Upper lobe of right lung (tissue), 1 donor: ENCODE measurements at places on chromosomes 7 and 10. TPM values are rescaled to one million over a fixed set of nuclear protein-coding genes. Genes with fewer than 3 reads are reported as not detected.

- H3K27me3 ChIP-seq, result no peaks in the 10 kb centered on the region
- no peak overlapping the region for H3K4me3 ChIP-seq
- no peaks in the 10 kb centered on the region for H3K36me3 ChIP-seq
- H3K27ac ChIP-seq, result no peak overlapping the region
- H3K4me1 ChIP-seq, result no peaks in the 10 kb centered on the region
These were observed 431.1 kb upstream of the LRGUK start for GRCh38 chr7:133696056-133696455.

- H3K27me3 ChIP-seq, result no peaks in the 10 kb centered on the region
- H3K4me1 ChIP-seq, result no peaks in the 10 kb centered on the region
- H3K4me3 ChIP-seq, result no peak overlapping the region
- no peaks in the 10 kb centered on the region for H3K36me3 ChIP-seq
- no peak overlapping the region for H3K27ac ChIP-seq
- no peak for DNase-seq
These were observed 292.1 kb downstream of the BBS9 start for GRCh38 chr7:33421429-33421828.

DNA sequence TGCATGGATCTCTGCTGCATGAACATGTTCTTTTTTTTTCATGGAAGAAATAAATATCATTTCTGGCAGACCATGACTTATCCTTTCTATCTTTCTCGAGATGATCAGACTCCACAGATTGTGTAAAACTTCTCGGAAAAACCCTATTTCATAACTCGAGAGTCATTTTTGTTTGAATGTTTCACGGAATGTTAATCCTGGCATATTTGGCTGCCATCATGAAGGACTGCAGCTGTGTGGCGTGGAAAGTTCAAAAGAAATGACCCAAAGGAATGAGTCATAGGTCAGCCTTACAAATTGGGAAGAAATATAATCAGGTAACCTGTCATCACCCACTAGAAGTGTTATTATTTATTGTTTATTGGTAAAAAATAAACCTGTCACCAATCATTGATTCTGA lies 566.8 kb downstream of the SDK1 start:
- H3K4me3 ChIP-seq, result no peak overlapping the region
- DNase-seq, result no peak
- peaks cover 6% of the 10 kb centered on the region for H3K4me1 ChIP-seq
- H3K27me3 ChIP-seq, result no peaks in the 10 kb centered on the region
- no peak overlapping the region for H3K27ac ChIP-seq

RHBDD2 gene
- 68.6 TPM for total RNA-seq

- no peak for DNase-seq
- no peak overlapping the region for H3K4me3 ChIP-seq
- H3K36me3 ChIP-seq, result no peaks in the 10 kb centered on the region
- H3K27me3 ChIP-seq, result no peaks in the 10 kb centered on the region
- H3K4me1 ChIP-seq, result no peaks in the 10 kb centered on the region
These were observed 736.2 kb downstream of the PARD3 start for GRCh38 chr10:34078745-34079470.
